NCI-H1436 (cell line): ENCODE measurements at places on chromosomes 4 and X.

- DNase-seq: no peak
These were observed 159.4 kb upstream of the ARX start for GRCh38 chrX:25175171-25175570.

GRCh38 chrX:115940888-115941332 is 229.6 kb upstream of the AGTR2 start:
- DNase-seq: peak; percentile 67

DNA sequence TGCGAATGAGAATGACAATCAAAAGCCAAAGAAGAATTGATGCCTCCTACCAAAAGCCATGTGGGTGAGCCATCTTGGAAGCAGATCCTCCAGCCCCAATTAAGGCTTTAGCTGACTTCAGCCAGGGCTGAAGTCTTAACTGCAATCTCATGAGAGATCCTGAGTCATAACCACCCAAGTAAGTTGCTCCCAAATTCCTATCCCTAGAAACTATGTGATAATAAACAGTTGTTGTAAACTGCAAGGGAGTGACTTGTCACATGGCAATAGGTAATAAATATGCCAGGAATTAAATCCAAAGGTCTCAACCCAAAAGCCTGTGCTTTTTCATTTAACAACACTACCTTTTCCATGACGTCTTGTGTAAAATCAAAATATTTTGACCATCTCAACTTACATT is 154.2 kb upstream of the TBL1X start:
- no peak for DNase-seq

DNA sequence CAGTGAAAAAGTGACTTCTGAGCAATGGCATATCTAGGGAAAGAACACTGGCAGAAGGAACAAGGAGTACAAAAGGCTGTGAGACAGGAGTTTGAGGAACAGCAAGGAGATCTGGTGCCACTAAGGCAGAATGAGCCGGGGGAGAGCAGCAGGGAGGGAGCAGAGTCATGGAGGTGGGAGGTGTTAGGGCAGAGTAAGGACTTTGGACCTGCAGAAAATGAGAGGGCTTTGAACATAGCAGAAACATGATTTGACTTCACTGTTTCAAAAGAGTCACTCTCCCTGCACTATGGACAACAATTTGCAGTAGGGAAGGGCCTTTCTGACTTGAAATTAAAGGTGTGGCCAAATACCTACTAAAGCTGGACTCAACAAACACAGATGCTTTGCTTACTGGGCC is 356.2 kb downstream of the ADGRL3 start:
- DNase-seq: no peak

- DNase-seq: no peak
These were observed 43.7 kb upstream of the SPIN4 start for GRCh38 chrX:63394872-63395271.

DNA sequence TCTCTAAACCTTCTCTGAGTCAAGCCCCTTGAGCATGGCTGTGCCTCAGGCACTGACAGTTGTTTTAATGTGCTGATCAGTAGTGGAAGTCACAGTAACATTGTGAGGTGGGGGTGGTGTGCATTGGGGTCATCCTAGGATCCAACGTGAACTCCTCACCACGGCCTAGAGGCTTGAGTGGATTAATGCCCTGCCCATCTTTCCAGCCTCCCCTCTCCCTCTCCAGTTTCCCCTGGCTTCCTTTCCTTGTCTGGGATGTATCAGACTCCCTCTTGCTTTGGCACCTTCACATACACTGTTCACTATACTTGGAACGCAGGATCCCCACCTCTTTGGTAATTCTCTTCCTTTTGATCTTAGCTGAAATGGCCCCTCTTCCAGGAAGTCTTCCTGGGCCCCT is 13.3 kb upstream of the PJA1 start:
- DNase-seq: no peak

GRCh38 chr4:31097999-31098398 is 377.8 kb downstream of the PCDH7 start:
- DNase-seq: no peak
